ENCODE measurements at places on chromosomes 12 and 14.

DNA sequence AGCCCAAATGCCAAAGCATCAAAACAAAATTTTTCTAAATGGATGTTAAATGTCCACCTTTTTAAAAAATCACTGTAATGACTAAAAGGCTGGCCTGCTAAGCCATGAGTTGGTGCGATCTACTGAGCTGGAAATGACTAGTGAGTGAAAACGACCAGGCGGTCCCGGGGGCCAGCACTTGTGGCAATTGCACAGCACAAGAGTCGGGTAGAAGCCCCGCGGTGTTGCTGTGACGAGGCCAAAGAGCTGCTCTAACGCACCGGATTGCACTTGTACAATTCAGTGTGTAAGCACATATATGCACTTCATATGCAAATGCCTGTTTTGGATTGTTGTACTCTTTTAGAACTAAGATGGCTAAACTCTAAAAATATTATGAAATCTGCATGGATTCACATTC lies 64.1 kb upstream of the DYNC1H1 start:
- no peak for DNase-seq

GRCh38 chr14:90305176-90305601 lies 26.6 kb downstream of the NRDE2 start:
- no peak for DNase-seq

DNA sequence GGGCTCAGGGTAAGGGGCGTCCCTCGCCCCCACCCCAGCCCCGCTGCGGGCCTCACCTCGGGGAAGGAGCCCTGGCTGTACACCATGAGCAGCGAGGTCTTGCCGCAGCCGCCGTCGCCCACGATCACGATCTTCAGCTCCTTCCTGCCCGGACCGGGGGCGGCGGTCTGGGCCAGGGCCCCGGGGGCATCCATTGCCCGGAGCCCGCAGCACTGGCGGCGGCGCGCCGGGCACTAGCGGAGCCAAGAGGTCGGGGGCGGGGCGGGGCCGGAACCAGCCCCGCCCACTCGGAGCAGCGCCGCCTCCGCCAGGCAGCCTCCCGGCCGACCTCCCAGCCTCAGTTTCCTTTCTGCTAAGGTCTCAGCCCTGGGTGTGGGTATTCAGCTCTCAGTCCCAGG lies at the start of gene RHOF:
Gene RHOF, minus strand, starts transcription at position 249 of the 398 bp plus-strand sequence. Its CDS starts 55 bp downstream, at position 194.
- no peak for DNase-seq

DNA sequence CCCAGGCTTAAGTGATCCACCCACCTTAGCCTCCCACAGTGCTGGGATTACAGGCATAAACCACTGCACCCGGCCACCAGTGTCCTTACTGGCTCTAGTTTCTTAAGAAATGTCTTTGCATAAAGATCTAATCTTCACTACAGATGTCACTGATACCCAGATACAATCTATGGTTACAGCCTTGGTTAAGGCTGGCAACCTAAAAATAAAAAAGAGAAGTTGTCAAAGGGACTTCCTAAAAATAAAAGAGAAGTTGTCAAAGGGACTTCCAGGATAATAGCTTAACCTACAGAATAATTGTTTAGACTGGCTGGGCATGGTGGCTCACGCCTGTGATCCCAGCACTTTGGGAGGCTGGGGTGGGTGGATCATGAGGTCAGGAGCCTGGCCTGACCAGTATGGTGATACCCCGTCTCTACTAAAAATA lies 27.6 kb downstream of the ETFBKMT start:
- no peak for DNase-seq

GRCh38 chr14:33280646-33281045 lies 342.0 kb downstream of the NPAS3 start:
- DNase-seq = no peak

- DNase-seq = no peak
Observed at GRCh38 chr14:71620401-71620800, 311.8 kb upstream of the RGS6 start.

- no peak for DNase-seq
Observed at GRCh38 chr14:105818712-105819005, 292.3 kb downstream of the TMEM121 start.

DNA sequence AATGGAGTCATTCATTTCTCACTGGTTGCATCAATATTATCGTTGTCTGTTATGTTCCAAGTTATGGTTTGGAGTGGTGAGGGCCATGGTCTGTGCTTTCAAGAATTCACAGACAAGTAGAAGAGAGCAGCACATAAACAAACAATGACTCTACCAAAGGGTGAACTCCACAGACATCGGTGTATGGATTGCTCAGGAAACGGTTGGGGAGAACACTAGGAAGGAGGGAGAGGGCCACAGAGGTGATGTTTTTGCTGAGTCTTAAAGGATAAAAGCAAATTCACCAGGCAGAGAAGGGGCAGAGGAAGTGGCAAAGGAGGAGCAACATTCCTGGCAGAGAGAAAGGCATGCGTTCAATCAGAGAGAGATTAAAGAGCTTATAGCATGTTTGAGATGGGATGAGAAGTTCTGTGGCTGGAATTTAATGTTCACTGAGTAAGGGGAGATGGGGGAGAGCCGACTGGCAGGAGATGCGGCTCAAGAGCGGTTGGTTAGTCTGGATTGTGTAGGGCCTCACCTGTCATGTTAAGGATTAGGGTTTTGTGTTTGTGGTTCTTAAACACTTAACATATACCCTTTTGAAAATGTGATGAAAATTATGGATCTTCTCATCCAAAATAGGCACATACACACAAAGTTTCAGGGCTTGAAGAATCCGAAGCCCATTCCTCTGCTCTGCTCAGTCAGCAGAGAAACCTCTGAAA lies 42.3 kb upstream of the FRMD6 start:
- DNase-seq = no peak

DNA sequence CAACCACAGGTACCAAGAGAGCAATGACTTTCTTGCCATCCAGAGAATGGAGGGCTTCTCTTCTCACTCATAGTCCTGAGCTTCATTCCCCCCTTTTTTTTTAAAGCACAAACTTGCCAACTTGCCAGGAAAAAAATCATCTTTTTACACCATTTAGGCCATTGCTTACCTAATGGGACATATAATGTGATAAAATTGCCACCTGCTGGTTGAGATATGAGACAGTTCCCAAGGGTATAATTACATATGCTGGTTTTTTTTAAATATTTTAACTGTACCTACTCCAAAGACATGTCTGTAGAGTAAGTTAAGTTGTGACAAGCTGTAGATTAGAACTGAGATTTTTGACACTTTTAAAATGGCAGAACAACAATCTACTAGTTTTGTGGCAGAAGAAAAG lies 519.1 kb upstream of the SEL1L start:
- DNase-seq = no peak

DNA sequence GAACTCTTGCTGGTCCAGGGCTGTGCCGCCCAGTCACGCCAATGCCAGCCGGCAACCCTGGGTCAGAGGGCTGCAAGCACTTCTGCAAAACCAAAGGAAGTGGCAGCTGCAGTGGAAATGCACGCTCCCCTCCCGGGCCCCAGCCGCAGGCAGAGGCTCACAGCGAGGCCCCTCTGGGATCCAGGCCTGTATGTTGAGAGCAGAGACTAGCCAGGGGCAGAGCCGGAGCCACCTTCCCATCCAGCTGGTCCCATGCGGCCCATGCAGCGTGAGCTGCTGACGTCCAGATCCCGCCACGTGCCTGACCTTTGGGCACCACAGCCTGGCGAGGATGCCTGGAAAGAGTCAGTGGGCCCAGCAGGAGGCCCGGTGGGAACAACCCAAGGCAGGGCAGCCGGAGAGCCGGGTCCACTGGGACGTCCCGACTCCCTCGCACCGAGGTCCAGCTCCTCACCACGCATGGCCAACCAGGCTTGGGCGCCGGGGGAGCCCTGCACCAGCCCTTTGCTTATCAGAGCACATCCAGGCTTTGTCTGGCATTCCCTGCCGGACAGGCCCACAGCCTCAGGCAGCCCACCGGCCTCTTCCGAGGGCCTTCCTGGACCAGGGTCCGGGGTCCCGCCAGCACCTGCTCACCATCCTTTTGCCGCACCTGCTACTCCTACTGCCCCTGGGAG lies 4.3 kb downstream of the GPR132 start:
- no peak for DNase-seq

DNA sequence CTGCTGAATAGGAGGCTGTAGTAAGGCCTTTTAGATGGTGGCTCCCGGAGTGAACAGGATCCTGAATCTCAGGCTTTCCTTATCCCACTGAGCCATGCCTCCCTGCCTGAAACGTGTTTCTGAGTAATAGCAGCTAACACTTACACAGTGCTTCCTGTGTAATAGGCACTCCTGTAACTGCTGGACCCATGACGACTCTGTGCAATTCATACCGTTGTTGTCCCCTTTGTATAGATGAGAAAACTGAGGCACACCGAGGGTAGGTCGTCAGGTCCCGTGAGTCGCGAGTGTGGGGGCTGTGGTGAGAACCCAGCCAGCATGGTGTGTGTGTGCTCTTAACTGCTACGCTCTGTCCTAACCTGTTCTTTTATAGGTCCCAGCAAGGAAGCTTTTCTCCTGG lies 193.6 kb downstream of the CACNA1C start:
- no peak for DNase-seq

- DNase-seq = no peak
Observed at GRCh38 chr14:75232597-75232996, 46.0 kb upstream of the FOS start.

DNA sequence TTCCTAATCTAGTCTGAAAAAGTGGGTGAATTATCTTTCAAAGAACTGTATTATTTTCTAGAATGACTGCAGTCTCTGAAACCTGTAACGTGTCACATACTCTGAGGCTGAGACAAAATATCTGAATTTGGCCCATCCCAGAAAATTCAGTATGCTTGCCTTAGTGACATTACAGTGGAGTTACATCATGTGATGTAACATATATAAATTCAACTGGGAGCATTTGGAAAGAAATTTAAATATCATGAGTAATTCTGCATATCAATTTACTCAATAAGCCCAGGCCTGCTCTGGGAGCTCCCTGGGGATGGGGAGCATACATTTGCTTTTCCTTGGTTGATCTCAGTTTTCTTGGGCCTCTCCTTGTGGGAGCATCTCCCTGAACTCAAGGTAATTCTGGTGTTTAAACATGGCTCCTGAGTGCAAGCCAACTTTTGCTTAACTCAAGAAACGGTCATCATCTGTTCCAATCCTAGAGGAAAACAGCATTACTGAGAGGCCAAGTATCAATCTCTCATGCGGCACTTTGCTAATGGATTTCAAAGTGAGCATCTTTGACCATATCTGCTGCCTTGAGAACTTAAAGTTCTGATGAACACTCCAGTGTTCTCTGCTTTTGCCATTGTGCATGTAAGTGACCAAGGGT lies 54.4 kb downstream of the AKAP6 start:
- no peak for DNase-seq

- peak; percentile 28 for DNase-seq
Observed at GRCh38 chr12:62191491-62192179, 68.6 kb upstream of the USP15 start.

Measured in occipital lobe (tissue), 3 donors.